H9 (cell line): ENCODE measurements at places on chromosomes 16 and 17. TPM values are rescaled to one million over a fixed set of nuclear protein-coding genes. Genes with fewer than 3 reads are reported as not detected.

The CCL4 gene
- not detected in 2 replicates for total RNA-seq

- H3K27ac ChIP-seq, result no peak overlapping the region
- H3K4me1 ChIP-seq, result no peaks in the 10 kb centered on the region
- no peaks in the 10 kb centered on the region for H3K36me3 ChIP-seq
- no peaks in the 10 kb centered on the region for H3K27me3 ChIP-seq
- DNase-seq, result peak; percentile 69
Observed at GRCh38 chr16:24858219-24859041, 12.7 kb downstream of the SLC5A11 start.

DNA sequence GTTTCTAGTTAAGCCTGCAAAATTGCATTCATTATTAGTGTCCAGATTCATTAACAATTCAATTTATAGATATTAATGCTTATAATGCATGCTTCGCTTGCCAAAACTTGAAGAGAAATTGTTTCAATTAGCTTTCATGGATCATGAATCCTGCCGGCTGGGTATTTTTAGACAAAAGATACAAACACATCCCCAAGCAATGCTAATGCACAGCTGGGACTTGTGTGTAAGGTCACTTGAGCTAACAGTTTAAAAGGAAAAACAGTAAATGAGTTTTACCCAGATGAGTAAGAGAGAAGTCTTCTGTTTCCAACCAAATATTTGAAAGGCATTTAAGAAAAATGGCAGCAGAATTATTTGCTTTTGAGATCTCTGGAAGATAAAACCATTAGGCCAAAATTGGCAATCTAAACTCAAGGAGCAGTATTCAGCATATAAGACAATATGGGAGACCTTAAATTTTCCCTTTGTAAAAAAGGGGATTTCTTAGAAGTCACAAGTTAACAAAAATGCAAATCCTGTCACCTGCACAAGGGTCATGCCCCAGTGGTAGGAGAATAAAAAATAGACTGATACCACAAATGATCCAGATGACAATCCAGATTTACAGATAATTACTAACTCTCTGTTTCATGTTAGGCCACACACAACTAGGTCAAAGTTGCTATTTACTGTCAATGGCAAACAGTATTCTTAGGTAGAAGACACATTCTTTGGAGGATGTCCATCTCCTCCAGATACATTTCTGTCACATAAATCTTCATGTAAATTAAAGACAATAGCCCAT is 418.4 kb upstream of the PMFBP1 start:
- H3K27ac ChIP-seq, result no peak overlapping the region
- H3K4me3 ChIP-seq, result no peak overlapping the region

DNA sequence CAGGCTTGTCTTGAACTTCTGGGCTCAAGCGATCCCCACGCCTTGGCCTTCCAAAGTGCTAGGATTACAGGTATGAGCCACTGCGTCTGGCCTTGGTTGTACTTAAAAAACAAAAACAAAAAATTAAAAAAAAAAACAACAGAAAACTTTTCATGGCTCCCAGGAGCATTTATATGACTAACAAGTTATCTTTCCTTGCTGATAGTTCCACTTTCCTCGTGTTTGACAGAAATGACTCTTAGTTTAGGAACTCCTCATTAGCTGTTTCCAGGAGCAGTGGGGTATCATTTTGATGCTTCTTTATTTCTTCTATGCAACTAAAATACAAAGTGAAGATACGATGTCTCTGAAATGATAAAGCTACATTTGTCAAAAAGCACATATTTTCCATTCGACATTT is 165.4 kb downstream of the PRKCA start:
- H3K4me3 ChIP-seq, result no peak overlapping the region
- DNase-seq, result peak; percentile 4
- peaks cover 7% of the 10 kb centered on the region for H3K4me1 ChIP-seq
- H3K27me3 ChIP-seq, result no peaks in the 10 kb centered on the region; the same call in 1 of the 2 replicates
- no peak overlapping the region for H3K27ac ChIP-seq

DNA sequence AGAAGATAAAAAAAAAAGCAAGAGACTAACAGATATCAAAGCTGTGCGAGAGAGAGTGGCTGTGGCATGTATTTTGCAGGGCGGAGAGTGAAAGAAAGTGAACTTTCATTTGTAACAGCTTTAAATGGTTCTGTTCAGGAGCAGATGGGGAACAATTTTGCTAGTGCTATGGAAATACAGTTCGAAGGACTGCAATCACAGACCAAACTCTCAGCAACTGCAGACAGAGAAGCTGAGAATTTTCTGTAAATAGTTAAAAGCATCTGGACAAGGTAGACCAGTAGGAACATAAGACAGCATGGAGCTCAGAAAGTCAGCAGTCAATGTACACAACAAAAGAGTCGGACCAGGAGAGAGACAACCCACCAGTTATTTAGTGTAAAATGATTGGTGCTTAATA is 62.3 kb downstream of the TBX4 start:
- no peak overlapping the region for H3K27ac ChIP-seq
- DNase-seq, result no peak
- H3K27me3 ChIP-seq, result no peaks in the 10 kb centered on the region
